ENCODE measurements at places on chromosomes 7 and 10. TPM values are rescaled to one million over a fixed set of nuclear protein-coding genes. Genes with fewer than 3 reads are reported as not detected.

Gene OPALIN
- not detected for polyA plus RNA-seq

- no peak for DNase-seq
Measured at GRCh38 chr10:9091530-9092093, 1037.1 kb downstream of the GATA3 start.

Gene LRMDA
- 0.12 TPM for polyA plus RNA-seq

Gene ATP6V0E2
- polyA plus RNA-seq = 17.2 TPM

Gene TFPI2
- polyA plus RNA-seq = 31.0 TPM

DNA sequence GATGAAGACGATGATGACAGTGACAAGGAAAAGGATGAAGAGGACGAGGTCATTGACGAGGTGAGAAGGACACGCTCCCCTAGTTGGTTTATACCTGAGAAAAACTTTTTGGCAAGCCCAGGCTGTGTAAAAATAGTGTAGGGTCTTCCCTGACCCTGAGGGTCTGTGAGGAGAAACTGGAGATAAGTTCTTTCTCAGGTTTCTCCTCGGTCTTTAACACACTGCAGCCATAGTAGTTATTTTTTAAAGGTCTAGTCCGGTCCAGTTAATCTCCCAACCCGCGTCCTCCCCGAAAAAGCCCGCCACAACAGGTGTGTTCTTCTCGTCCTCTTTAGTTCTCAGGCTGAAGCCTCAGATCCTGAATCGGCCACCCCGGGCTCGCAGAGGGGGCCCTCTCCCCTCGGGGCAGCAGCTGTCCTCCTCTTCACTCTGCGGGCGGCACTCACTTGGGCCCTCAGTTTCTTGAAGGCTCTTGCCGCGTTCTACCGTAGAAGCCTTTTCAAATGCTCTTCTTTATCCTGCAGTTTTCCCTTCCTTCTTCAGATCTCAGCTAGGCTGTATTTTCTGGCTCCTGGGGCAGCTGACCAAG lies 411 bp downstream of the BCCIP start:
- no peak for DNase-seq

DNA sequence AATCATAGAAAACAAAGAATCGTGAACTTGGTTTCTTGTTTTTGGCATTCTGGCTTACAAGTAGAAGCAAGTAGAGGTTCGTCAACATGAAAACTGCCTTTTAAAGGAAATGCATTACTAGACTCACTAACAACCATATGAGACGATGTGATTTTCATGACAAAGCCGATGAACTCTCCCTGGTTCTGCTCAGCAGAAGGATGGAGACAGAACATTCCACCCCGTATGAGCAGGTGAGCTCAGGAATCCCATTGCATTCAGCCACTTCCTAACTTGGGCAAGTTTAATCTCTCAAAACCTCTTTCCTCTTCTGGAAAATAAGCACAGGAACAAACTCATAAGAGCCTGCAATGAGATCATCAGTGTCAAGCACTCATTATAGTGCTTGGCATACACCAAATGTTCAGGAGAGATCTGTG lies 57.4 kb upstream of the SVIL start:
- no peak for DNase-seq

Gene ZNF239
- polyA plus RNA-seq = 6.9 TPM

Gene C10orf95
- polyA plus RNA-seq = not detected

DNA sequence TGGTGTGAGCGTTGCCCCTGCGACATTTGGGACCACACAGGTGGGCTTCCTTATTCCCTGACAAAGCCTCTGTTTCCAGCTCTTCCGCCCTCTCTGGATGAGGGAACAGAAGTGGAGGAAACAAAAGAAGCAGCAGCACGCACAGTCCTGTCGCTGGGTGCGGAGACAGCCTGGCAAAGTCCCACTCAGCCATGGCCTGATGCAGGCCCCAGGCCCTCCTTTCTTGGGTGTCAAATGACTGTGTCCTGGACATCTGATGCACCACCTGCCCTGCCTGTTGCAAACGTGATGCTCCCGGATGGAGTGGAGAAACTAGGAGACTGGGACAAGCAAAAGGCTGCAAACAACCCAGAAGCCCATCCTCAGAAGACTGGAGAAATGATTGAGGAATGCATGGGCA lies 20.7 kb downstream of the ZMIZ2 start:
- no peak for DNase-seq

DNA sequence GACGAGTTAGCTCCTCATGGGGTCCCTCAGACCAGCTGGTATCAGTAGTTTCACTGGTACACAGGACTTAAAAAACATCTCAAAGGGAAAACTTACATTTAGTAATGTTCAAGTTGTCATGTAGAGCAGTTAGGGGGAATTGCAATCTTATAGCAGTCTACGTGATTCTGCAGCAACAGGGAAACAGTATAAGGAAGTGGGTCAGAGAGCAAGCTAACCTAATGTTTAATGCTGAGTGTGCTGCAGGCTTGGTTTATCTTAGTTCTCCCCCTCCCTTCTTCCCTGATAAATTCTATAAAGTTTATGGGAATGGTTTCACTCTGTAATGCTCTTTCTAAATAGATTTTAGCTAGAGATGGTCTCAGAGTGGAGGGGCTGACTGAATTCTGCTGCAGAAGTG lies 11.3 kb downstream of the SPAM1 start:
- DNase-seq = no peak

Gene EVX1
- polyA plus RNA-seq = not detected

DNA sequence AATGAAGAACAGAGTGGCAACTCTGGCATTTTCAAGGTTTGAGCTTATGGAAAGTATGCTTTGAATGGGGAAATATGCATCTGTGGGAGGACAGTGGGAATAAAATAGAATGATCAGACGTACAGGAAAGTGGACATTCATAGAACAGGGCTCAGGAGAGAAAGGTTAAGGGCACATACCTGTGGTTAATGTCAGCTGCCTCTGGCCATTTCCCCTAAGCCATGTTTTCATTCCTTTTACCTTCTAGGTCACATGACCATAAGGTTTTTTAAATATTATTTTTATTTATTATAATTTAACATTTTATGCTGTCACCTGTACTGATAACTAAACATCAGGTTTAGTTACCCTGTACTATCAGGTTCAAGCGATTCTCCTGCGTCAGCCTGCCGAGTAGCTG lies 52.8 kb downstream of the LRRC4 start:
- no peak for DNase-seq

Gene HOXA5
- polyA plus RNA-seq = 48.3 TPM

Gene PTPN20
- not detected for polyA plus RNA-seq

GRCh38 chr7:121084256-121084655 lies 95.7 kb downstream of the CPED1 start:
- DNase-seq = no peak

Gene VPS37D
- 1.8 TPM for polyA plus RNA-seq

- no peak for DNase-seq
Measured at GRCh38 chr7:44306606-44307005, 18.8 kb downstream of the CAMK2B start.

Gene TMEM270
- not detected for polyA plus RNA-seq

Gene TRIM74
- 0.09 TPM for polyA plus RNA-seq

DNA sequence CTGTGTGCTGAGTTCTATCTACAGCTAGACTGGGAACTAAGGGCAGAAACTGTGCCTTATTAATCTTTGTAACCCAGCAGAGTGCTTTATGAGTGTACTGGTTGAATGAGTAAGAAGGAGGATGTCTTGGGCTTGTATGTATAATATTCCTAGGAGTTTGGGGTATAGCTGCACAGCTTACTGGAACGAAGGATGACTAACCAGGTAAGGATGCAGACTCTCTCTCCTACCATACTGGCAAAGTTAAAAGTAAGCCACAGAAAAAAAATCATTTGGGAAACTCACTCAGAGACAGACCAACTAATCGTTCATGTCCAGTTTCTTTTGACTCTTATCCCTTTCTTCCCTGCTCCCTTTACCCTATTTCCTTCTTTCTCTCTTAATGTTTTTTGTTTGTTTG lies 1.4 kb upstream of the DHTKD1 start:
- peak; percentile 47 for DNase-seq

GRCh38 chr10:110433740-110434139 lies 64.0 kb upstream of the DUSP5 start:
- DNase-seq = no peak

GRCh38 chr7:12152196-12152918 lies 58.7 kb upstream of the TMEM106B start:
- DNase-seq = no peak

Gene DNA2
- 1.6 TPM for polyA plus RNA-seq

- no peak for DNase-seq
Measured at GRCh38 chr10:103806395-103807187, 48.8 kb downstream of the SH3PXD2A start.

Gene CAV2
- 265 TPM for polyA plus RNA-seq

Gene OSBPL3
- 37.8 TPM for polyA plus RNA-seq

Gene OR2A42
- not detected for polyA plus RNA-seq

GRCh38 chr7:17194656-17195055 lies 103.8 kb upstream of the AHR start:
- no peak for DNase-seq

GRCh38 chr10:122232769-122233168 lies 38.3 kb upstream of the BTBD16 start:
- DNase-seq = peak; percentile 61

- no peak for DNase-seq
Measured at GRCh38 chr7:92748495-92748894, 87.9 kb downstream of the CDK6 start.

GRCh38 chr10:93897070-93897780 lies 3.4 kb downstream of the SLC35G1 start:
- DNase-seq = no peak

Gene PHYHIPL
- polyA plus RNA-seq = not detected
